ENCODE measurements at places on chromosomes 6 and 20. TPM values are rescaled to one million over a fixed set of nuclear protein-coding genes. Genes with fewer than 3 reads are reported as not detected.

DNA sequence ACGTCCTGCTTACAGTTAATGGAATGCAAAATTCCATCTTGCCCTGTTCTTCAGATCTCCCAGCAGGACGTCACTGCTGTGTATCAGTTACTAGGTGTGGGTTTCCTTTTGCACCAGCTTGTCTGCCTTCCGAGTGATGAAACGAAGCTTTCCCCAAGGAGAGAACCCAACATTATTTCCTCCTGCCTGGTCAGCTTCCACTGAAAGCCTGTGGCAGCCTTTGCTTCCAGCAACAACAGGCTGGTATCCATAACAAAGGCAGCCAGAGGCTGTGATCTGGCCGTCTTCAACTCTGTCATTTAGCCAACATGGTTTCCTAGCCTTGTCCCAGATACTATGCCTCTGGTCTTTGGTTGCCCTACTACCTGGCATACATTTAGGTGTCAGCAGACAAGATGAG, 78.9 kb upstream of the HEY2 start:
- DNase-seq = no peak

DNA sequence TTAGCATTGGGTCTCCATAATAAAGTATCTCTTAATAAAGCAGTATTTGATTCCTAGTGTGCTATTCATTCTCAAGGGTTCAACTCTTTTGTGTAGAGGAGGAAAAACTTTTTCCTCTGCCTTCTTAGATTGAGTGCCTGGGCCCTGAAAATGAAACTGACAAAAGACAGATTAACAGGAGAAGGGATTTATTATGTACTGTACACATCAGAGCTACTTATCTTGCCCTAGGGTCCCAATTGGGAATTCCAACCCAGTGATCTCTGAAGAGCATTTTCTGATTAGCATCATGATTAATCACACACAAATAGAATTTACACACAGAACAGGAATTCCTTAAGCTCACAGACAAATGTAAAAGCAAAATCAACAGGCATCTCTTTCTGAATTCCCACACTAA, 128.9 kb downstream of the CD164 start:
- DNase-seq = no peak

- no peak for DNase-seq
Observed at GRCh38 chr6:147578883-147579282, 70.4 kb downstream of the SAMD5 start.

GRCh38 chr6:13146442-13146841, 181.9 kb downstream of the TBC1D7 start:
- no peak for DNase-seq

Gene PDE7B
- total RNA-seq = not detected

- DNase-seq = no peak
Observed at GRCh38 chr20:16224836-16225235, 348.4 kb downstream of the KIF16B start.

- no peak for DNase-seq
Observed at GRCh38 chr20:44070139-44070900, 116.7 kb downstream of the JPH2 start.

Gene MCHR2
- not detected for total RNA-seq

DNA sequence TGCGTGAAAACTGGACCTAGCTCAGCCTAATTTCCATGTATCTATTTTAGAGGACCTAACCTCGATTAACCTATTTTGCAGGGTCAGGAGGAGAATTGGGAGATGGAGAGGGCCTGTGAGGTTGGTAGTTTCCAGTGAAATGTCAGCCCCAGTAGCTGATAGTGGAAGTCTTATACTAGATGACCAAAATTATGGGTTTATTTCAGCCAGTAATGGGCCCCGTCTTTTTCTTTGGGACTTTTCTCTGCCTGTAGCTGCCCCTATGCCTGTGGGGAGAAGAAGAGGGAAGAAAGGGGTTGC, 37.8 kb downstream of the RREB1 start:
- DNase-seq = no peak

Gene TAB2
- total RNA-seq = 11.7 TPM

- DNase-seq = peak; percentile 38
Observed at GRCh38 chr6:95973976-95974375, 41.8 kb upstream of the FUT9 start.

DNA sequence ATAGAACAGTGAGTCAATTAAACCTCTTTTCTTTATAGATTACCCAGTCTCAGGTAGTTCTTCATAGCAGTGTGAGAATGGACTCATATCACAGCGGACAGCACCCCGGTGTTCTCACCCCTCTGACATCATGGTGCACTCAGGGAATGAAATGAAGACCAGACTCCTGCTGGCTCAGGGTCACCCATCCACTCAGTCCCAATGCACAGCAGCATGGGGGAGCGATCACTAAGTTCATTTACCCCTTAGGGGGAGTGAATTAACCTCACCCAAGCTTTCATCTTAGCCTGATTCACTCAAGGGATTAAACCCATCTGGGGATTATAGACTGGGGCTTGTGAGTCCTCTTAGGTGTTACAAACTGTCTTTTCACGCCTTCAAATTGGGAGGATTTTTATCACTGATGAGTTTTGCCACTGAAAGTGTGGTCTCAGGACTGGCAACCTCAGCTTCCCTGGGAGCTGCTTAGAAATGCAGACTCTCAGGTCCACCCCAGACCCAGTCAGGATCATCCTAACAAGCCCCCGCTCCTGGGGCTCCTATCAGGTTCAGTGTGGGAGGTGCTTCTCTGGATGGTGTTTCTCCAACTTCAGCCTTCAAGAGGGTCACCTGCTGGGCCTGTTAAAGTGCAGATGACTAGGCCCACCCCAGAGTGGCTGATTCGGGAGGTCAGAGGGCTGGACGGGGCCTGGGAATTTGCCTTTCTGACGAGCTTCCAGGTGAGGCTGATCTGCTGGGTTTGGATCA, 44.3 kb upstream of the FRMD1 start:
- DNase-seq = no peak

DNA sequence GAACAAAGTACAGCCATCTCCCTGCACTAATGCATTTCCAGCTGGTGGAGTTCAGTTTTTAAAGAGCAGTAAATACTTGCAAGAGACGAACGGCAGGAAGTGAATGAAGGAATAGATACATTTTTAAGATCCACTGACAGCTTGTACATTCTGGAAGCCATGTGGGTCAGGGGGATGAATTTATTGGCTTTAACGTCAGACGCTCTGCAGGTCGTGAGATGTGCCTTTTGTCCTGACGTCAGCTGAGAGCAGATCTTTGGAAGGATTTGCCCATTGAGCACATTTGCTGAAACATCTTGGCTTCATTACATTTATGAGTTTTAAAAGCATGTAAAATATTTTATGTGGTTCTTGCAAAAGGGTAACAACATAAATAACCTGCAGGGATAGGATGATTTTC, 29.5 kb upstream of the SALL4 start:
- no peak for DNase-seq

Gene SNAP91
- not detected for total RNA-seq

DNA sequence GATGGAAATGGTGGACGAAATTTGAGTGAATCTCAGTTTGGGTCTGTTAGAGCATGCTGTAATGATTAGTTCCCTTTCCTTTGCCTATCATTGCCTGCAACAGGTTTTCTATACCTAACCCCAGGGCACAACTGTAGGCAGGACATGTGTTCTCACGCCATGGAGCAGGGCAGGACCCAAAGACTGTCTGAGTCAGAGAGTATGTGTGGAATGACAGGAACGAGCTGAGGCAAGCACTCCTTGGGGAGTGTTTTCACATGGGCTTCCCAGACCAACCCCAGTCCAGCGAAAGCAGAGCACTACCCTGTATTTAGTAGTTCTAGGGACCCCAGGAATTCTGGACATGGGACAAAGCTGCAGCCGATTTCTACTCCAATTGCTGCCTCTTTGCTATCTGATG, 234.2 kb downstream of the HACE1 start:
- no peak for DNase-seq
